K562 (cell line): ENCODE measurements at places on chromosomes 16 and 17.

DNA sequence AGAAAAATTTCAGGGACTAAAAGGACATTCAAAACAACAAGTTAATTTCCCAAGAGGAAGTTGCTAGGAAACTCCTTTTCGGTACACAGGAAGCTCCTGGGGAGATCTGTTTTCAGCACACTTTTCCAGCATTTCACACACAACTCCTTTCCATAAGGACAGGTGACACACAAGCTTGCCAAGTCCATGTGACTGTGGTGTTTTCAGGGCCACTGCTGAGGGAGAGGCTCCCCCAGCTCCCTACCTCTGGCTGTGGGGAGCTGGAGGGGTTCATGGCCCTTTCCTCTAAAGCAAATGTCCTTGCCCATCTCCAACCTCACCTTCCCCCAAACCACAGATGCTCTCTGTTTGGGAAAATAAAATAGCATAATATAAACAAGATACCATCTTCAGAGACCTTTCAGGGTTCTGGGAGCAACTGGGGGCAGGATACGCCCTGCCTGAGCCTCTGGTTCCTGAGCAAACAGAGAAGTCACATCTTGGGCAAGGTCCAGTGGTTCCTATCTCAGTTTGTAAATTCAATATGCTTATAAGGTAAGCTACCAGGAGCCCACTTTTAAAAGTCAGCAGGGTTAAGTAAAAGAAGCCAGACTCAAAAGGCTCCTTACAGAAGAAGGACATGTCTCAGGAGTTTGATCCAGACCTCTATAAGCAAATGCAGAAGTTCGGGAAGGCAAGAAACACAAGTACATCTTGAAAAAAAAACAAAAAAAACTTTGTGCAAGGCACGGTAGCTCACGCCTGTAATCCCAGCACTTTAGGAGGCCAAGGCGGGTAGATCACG is 3.0 kb downstream of the PDZD9 start:
- no peak overlapping the region for H3K27ac ChIP-seq
- H3K4me3 ChIP-seq: no peak overlapping the region
- H3K36me3 ChIP-seq: no peaks in the 10 kb centered on the region
- peaks cover 11% of the 10 kb centered on the region; the same call in 2 of the 3 replicates for H3K4me1 ChIP-seq
- no peak for DNase-seq

DNA sequence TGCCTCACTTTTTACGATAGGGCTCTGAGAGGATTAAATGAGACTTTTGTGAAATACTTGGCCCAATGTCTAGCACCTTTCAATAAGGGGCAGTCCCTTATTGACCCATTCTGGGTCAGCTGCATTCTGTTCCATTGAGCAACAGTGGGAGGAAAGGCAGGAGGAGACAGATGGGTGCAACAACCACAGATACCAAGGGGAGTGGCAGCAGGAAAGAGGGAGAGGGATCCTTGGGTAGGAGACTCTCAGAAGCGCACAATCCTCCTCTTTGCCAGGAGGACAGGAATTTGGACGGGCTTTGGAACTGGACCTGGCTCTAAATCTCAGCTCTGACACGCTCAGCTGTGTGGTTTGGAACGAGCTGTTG is 3.5 kb downstream of the PIPOX start:
- H3K4me1 ChIP-seq: peaks cover 6% of the 10 kb centered on the region
- H3K4me3 ChIP-seq: no peak overlapping the region
- H3K27me3 ChIP-seq: peaks cover 51% of the 10 kb centered on the region
- no peaks in the 10 kb centered on the region for H3K36me3 ChIP-seq
- H3K27ac ChIP-seq: no peak overlapping the region

DNA sequence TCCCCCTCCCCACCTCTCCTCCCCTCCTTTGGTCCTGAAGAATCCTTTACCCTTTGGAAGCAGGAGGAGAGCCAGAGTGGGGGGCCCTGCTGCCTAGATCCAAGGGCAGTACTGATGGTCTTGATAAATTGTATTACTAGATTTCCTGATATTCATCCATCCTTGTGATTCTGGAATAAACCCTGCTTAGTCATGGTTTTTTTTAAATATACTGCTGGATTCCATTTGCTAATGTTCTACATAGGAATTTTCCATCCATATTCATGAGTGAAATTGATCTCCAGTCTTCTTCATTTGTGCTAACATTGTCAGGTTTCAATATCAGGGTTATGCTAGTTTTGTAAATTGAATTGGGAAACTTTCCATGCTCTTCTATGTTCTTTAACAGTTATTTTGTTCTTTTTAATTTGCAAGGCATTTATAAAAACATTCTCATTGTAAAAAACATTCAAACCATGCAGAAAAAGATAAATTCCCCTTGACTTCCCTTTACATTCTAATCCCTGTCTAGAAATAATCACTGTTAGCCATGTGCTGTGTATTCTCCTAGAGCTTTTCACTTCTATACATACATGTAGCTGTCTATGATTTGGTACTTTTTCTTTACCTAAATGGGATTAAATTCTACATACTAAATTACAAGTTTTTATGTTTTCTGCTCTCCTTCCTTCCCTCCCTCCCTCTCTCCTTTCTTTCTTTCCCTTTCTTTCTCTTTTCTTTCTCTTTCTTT is 56.7 kb downstream of the CCDC42 start:
- H3K4me1 ChIP-seq: no peaks in the 10 kb centered on the region
- no peak overlapping the region for H3K27ac ChIP-seq
- H3K36me3 ChIP-seq: no peaks in the 10 kb centered on the region
- peaks cover 2% of the 10 kb centered on the region; the same call in 2 of the 3 replicates for H3K27me3 ChIP-seq
- no peak for DNase-seq

GRCh38 chr16:89564476-89565255 is 4.2 kb downstream of the RPL13 start:
- peak; percentile 51 for DNase-seq
- peak overlapping the region; percentile 42; the same call in 2 of the 3 replicates for H3K27ac ChIP-seq
- H3K4me3 ChIP-seq: no peak overlapping the region; the same call in 1 of the 2 replicates
- peaks cover 39% of the 10 kb centered on the region for H3K4me1 ChIP-seq

GRCh38 chr16:75550211-75550662 is 5.8 kb downstream of the TMEM231 start:
- H3K4me3 ChIP-seq: no peak overlapping the region
- H3K36me3 ChIP-seq: no peaks in the 10 kb centered on the region; the same call in 2 of the 3 replicates
- H3K4me1 ChIP-seq: 0 out of 2 replicates have a peak, but pooled peaks cover 6% of the 10 kb centered on the region

DNA sequence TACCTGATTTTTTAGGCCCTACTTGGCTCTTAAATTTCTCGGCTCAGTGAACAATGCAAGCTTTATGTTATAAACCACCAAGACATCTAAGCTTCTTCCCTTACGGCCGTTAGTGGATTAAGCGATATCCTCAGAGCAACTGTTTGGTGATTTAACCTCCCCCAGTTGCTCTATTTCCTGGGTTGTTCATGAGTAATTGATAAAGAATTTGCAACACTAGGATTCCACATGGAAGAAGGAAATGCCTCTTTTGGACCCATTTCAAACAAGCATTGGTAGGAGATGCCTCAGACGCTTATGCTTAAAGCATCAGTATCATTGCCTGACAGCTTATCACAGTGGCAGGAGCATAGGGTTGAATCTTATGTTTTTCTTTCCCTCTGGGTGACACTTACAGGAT is 65.3 kb downstream of the RBFOX1 start:
- H3K27ac ChIP-seq: no peak overlapping the region
- H3K4me1 ChIP-seq: no peaks in the 10 kb centered on the region
- H3K27me3 ChIP-seq: no peaks in the 10 kb centered on the region
- H3K36me3 ChIP-seq: no peaks in the 10 kb centered on the region
- DNase-seq: no peak

GRCh38 chr17:11238705-11239104 is 2.3 kb upstream of the SHISA6 start:
- H3K27me3 ChIP-seq: no peaks in the 10 kb centered on the region
- no peaks in the 10 kb centered on the region for H3K4me1 ChIP-seq
- H3K4me3 ChIP-seq: no peak overlapping the region
- DNase-seq: no peak
- H3K36me3 ChIP-seq: no peaks in the 10 kb centered on the region

DNA sequence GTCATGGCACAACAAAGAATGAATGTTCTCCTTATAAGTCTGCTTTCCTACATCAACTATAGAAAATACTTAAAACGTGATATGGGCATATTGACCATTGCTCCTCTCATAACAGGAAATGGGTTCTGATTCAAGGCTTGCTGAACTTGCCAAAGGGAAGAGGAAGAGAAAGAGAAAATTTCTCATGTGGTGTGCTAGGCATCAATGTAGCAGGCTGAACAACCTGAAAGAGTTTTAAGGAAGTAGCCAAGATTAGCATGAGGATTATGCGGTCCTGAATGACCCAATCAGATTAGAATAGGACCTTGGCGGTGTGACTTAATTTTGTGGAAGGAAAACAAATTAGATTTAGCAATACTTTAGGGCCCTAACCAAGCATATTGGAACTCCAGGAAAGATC is 617.7 kb upstream of the CDH11 start:
- no peaks in the 10 kb centered on the region for H3K4me1 ChIP-seq
- no peak for DNase-seq
- no peaks in the 10 kb centered on the region for H3K36me3 ChIP-seq
- no peaks in the 10 kb centered on the region for H3K27me3 ChIP-seq

- H3K4me1 ChIP-seq: peaks cover 89% of the 10 kb centered on the region
- no peak overlapping the region for H3K4me3 ChIP-seq
- H3K36me3 ChIP-seq: peaks cover 26% of the 10 kb centered on the region; the same call in 2 of the 3 replicates
Observed at GRCh38 chr16:576197-576822, 6.5 kb downstream of the PIGQ start.

DNA sequence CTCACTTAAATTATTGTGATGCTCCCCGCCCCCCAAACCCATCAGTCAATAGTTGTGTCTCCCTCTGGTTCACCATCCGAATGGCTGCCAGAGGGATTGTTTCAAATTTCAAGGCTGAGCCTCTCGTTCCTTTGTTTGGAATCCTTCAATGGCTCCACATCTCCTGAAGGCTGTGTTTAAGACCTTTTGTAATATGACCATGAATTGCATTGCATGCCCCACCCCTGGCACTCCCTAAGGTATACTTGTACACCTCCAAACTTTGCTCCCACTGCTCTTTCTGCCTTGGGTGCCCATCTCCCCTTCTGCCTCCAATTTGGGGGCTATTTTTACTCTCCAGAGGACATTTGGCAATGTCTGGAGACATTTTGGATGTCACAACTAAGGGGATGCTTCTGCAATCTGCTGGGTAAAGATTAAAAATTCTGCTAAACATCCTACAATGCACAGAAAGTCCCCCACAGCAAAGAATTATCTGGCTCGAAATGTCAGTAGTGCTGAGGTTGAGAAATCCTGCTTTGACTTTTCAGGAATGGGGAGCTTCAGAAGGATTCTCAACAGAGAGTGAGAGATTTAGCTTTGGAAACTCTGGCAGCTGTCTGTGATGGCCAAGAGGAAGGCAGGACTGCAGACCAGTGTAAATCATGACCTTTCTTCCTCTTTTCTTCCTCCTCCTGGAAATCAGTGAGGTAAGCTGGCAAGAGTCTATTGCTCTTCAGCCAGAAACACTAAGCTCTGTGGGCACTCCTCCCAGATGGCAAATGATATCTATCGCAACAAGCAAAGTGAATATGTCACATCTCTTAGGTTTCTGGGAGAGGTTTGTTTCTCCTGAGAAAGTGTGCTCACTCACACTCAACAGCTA is 8.7 kb upstream of the IL4R start:
- H3K4me3 ChIP-seq: no peak overlapping the region
- no peak for DNase-seq
- H3K4me1 ChIP-seq: no peaks in the 10 kb centered on the region
- no peak overlapping the region for H3K27ac ChIP-seq
- H3K36me3 ChIP-seq: no peaks in the 10 kb centered on the region

DNA sequence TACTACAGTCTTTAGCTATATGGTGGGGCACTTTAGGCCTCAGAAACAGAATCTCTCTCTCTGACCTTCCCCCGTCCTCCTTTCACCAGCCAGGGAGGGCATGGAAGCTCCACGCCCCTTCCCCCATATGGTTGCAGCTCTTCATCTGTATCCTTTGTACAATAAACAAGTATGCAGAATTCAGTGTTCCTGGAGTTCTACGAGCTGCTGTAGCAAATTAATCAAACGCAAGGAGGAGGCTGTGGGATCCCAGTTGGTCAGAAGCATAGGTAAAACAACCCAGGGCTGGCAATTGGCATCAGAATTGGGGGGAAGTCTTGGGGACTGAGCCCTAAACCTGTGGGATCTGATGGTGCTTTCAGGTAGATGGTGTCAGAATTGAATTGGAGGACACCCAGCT is 163.7 kb upstream of the NLRP1 start:
- H3K4me3 ChIP-seq: no peak overlapping the region
- H3K4me1 ChIP-seq: no peaks in the 10 kb centered on the region
- DNase-seq: no peak
- no peaks in the 10 kb centered on the region for H3K36me3 ChIP-seq
- no peaks in the 10 kb centered on the region for H3K27me3 ChIP-seq

DNA sequence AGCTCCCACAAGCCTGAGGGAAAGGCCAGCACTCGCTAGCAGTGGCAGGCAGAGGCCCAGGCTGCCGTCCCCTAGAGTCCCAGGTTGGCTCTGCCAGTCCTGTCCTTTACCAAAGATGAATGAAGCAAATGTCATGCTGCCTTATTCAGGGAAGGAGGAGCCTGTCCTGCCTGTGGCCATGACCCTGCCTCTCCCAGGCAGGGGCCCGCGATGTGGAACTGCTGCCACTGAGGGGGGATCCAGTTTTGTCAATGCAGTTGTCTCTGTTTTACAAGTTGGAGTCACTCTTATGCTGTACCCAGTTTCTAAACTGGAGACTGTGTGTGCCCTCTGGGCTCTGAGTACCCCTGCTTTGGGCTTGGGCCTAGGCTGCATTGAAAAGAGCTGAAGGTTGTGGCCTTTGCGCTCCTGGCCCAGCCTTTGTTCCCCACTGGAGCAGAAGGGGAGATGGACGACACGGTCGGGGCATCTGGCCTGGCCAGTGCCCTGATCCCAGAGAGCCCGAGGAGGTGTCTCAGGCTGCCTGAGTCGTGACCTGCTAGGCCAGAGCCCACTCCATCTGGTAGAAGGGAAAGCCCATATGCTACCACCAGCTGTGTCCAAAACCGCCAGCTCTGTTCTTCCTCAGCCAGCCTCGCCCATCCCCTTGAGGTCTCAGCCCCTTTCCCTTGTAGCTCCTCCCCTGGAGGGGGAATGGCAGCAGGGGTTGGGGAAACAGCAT is 5.5 kb downstream of the LIMD2 start:
- no peak overlapping the region for H3K4me3 ChIP-seq
- DNase-seq: no peak
- no peaks in the 10 kb centered on the region for H3K27me3 ChIP-seq
- H3K27ac ChIP-seq: no peak overlapping the region
- no peaks in the 10 kb centered on the region for H3K4me1 ChIP-seq

DNA sequence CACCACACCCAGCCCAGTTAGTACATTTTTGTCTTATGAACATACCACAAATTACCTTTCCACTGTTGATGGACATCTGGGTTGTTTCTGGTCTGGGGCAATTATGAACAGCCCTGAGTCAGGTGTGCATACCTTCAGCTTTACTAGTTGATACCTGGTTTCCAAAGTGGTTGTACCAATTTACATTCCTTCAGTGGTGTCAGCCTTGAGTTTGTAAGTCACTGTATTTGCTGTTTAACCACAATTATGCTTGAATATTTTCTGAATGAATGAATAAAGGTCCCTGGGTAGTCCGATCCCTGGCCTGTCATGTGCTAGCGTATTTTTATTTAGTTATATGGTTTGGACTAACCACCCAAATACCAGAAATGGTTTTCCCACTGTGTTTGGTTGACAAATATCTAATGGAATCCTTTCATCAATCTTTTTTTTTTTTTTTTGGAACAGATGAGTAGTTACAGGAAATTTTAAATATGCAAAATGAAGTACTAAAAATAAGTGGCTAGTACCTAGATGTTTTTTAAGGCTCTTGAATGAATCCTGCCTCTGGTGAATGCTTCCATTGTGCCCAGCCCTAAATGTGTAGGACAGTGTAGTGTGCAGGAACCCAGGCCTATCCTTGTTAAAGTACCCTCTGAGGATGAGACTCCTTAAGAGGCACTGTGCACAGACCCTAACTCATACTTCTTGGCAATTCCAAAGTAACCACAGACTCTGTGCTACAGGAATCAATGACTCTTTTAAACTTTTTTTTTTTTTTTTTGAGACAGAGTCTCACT is 3.7 kb downstream of the DUSP14 start:
- H3K27me3 ChIP-seq: no peaks in the 10 kb centered on the region
- no peak overlapping the region for H3K4me3 ChIP-seq
- peaks cover 3% of the 10 kb centered on the region; the same call in 2 of the 3 replicates for H3K4me1 ChIP-seq
- no peaks in the 10 kb centered on the region for H3K36me3 ChIP-seq
- DNase-seq: no peak
